ENCODE measurements at places on chromosomes 11 and 22.

DNA sequence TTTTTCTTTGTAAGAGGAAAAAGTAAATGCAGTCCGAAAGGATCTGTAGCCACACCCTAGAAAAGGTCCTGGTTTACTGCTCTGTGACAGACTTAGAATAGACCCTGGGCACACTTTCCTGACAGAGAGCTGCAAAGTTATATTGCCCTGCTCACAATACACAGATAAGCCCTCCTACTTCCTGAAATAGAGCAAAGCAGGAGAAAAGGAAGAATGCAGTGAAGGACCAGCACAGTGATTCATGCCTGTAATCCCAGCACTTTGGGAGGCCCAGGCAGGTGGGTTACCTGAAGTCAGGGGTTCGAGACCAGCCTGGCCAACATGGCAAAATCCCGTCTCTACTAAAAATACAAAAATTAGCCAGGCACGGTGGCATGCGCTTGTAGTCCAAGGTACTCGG is 2.2 kb downstream of the CYB561A3 start:
- no peak for DNase-seq

- no peak for DNase-seq
Observed at GRCh38 chr22:47879346-47879745, 1116.9 kb downstream of the TBC1D22A start.

- no peak for DNase-seq
Observed at GRCh38 chr11:47388697-47389576, 10.6 kb upstream of the SPI1 start.

DNA sequence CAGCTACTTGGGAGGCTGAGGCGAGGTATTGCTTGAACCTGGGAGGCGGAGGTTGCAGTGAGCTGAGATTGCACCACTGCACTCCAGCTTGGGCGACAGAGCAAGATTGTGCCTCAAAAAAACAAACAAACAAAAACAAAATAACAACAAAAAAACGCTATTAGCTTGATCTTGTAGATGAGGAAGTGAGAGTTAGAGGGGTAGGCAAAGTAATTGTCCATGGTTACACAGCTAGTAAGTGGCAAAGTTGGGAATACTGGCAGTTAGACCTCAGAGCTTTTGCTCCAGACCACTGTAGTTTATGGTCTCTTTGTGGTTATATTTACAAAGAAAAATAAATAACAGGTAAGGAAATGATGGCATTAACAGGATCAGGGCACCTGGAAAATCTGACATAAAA is 15.1 kb downstream of the LDHC start:
- DNase-seq, result no peak

- DNase-seq, result no peak
Observed at GRCh38 chr11:126216526-126217305, 5.1 kb downstream of the FAM118B start.

DNA sequence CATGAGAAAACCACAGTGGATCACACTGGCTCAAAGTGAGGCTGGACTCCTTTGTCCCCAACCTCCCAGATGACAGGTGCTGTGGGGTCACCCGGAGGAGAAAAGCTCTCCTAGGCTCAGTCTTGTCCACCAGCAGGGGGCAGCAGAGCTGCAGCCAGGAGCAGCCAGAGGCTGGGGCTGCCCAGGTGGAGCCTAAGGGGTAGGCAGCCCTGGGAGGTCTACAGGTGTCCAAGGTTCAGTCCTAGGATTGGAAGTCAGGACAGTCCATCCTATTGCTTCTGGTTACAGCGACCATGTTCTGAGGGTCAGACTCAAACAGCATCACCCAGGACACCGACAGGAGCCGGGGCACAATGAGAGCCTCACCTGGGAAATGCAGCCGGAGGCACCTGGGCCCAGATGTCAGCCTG is 77.6 kb upstream of the IGLL5 start:
- peak; percentile 33 for DNase-seq

DNA sequence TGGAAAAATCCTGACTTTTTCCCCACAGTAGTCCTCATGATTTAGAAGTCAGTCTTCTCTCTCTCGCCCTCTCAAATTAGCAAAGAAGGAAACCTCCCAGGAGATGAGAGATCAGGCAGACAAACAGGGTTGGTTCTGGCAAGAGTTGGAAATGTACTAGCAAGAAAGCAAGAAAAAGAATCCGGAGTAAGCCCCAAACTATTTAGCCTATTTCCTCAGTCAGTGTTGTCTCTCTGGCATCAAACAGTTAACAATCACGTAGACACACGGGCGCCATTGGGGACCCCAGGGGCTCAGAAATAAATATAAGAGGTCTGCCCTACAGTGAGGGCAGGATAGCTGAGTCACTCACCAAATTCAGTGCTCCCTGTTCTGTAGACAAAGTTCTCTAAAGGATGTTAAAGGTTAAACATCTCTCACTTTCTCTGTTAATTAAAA is 4.7 kb downstream of the C11orf52 start:
- DNase-seq, result no peak

GRCh38 chr11:36121054-36121453 is 168.2 kb downstream of the COMMD9 start:
- DNase-seq, result no peak

DNA sequence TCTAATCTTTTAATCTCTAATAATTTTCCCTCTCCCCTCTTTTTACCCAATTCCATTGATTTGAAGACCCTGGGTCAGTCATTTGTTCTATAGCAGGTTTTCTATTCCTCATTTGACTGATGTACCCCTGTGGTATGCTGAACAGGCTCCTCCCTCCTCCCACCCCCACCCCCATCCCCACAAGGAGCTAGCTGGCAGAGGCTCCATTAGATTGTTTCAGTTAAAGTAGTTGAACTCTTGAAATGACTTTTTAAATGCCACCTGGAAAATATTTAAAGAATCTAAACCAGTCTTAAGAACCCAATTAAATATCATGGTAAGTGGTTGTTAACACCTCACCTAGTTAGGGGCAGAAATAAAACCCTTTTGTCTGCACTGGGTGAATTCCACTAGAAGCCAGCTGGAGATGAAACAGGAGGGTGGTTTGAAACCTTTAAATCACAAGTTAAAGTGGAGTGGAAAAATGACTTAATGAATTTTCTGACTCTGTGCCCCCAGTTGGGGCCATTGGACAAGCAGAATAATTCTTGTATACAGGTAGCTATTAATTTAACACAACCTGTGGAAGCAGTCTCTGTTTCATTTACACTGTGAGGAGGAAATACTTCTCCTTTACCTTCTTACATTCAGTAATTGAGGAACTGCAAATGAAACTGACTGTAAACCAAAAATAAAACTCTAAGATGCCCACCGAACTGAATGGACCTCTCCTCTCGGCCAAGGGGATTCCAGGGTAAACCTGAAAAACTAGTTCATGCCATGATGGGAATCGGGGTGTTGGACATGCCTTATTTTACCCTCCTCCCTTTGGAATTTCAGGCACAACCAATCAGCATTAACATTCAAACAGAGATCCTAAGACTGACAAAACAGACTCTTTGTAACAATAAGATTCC is 30.7 kb downstream of the PRR5L start:
- DNase-seq, result no peak

- DNase-seq, result no peak
Observed at GRCh38 chr22:49536571-49537131, 291.0 kb downstream of the BRD1 start.

DNA sequence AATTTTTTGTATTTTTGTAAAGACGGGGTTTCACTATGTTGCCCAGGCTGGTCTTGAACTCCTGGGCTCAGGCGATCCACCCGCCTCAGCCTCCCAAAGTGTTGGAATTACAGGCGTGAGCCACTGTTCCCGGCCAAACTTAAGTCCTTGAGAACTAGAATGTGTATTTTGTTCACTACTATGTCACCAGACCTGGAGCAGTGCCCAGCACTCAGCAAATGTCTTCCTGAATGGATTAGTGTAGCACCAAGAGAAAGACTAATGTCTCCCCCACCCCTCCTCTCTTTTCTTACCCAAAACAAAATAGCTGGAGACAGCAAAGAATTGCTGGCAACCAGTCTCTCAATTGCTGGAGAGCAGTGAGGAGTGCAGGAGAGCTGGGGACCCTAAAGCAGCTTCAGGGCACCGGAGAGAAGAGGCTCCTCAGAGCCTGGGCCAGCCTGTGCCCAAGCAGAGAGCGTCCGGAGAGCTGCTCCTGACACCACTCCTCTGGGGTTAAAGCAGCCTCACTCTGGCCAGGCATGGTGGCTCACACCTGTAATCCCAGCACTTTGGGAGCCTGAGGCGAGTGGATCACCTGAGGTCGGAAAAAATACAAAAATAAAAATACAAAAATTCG is 14.9 kb downstream of the SLC25A18 start:
- no peak for DNase-seq

DNA sequence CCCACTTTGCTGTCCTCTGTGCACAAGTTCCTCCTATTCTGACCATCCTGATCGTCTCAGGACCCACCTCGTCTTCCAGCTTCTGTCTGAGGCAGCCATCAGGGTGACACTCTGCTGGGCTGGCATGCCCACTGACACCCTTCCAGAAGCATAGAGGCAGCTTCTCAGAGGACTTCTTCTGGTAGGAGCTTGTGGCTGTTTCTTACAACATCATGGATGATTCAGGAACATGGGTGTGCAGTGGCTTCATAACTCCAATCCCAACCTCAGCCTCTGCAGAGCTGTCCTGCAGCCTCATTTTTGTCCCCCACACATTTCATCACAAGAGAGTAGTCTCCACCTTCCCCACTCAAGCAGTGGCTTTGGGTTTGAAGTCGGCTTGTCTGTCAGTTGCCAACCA is 20.9 kb upstream of the CTR9 start:
- no peak for DNase-seq

- no peak for DNase-seq
Observed at GRCh38 chr11:28245131-28245530, 136.9 kb downstream of the METTL15 start.

DNA sequence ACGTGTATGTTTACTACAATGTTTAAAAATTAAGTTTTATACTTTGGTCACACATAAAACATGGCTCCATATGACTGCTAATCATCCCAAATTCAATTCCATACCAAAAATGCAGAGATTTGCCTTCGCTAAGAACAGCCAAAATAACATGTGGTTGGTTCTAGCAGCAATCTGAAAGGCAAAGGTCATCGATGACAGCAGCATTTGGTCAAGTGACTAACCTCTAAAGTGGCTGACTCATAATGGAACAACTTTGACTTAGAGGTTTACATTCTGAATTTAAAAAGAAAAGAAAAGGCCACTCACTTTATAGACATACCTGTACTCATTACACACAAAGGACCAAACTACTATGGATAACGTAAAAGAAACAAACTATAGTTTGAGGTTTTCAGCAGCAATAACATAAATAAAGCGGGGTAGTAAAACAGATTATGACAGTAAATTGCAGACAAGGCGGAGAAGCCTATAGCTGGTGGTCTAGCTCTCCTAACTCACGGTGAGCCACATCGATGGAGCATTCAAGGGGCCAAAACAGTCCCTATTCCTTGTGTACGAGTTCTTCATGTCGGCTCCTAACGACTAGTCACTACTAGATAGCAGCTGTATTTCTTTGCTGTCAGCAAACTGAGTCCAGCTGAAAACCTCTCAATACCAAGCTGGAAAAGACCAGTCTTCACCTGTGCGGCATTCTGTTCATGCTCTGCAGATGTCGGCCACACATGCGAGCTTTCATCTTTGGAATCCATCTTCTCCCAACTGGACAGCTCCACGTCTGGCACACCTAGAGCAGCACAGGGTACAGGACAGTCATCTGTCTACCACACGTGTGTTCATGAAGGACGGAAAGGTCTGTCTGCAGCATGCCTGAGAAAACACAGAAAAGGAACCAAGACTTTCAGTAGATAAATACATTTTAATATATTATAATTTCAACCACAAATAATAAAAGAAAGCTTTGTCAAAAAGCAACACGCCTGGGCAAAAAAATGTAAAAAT is 42.1 kb downstream of the PRDM10 start:
- peak; percentile 30 for DNase-seq

GRCh38 chr11:104275992-104276391 is 112.0 kb upstream of the PDGFD start:
- DNase-seq, result no peak

GRCh38 chr11:1460396-1460985 is 26.1 kb downstream of the MOB2 start:
- DNase-seq, result no peak

DNA sequence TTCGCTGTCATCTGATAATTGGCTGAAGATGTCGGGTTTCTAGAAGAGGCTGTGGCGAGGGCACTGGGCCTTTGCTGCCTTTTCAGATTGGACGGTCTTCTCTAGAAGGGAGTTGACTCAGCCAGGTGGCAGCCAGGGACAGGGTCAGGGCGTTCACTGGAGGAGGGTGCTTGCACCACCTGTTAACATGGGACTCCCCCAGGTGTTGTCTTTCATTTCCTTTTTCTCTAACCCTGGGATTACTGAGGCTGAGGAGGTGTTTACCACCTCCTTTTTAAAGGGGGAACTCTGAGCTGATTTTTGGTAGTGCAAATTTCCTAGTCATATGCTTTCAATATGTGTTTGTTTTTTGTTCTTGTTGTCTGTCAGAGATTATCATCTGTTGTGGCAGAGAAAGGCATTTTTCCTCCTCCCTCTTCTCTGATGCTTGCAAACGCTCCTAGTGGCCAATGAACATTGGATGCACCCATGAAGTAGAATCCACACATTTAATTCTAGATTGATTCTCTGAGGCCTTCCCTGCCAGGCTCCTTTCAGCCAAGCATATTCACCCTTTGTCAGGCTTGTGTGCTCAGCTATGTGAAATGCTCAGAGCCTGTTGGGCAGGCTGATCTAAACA is 54.1 kb downstream of the LDLRAD3 start:
- no peak for DNase-seq

DNA sequence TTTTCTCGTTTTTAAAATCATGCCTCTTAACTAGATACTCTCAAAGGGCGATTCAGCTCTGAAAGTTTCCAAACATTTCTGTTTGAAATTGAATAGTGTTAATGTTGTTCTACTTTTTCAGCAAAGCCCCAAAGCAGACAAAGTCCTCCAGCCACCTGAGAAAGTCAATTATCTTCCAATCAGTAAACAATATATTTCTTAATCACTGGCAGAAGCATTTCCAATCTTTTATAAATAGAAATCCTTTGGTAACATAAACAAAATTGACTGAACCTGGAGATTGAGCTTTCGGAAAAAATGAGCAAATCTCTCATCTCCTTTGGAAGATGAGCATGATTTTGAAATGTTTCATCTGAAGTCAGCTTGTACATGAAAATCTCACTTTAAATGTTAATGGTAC is 84.4 kb upstream of the FIBIN start:
- no peak for DNase-seq

DNA sequence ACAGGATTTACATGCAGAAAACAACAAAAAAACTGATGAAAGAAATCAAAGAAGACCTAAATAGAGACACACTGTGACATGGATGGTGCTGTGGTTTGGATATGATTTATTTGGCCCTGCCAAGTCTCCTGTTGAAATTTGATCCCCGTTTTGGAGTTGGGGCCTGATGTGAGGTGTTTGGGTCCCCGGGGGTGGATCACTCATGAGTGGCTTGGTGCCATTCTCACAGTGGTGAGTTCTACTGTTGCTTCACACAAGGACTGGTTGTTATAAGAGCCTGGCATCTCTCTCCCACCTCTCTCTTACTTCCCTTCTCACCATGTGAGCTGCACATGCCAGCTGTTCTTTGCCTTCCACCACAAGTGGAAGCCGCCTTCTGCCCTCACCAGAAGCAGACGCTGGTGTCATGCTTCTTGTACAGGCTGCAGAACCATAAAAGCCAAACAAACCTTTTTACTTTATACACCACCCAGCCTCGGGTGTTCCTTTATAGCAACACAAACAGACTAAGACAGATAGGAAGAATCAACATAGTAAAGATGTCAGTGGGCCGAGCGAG is 7.8 kb upstream of the RTL6 start:
- DNase-seq, result no peak

GRCh38 chr11:15045891-15046290 is 27.5 kb upstream of the CALCB start:
- DNase-seq, result no peak

- DNase-seq, result no peak
Observed at GRCh38 chr22:49589301-49589700, 238.4 kb downstream of the BRD1 start.

- DNase-seq, result no peak
Observed at GRCh38 chr11:117915672-117916235, 13.4 kb downstream of the TMPRSS13 start.

Data from NK-92 treated with Interleukin-12 subunit alpha and Interleukin-12 subunit beta, amount 100 ng/mL, for 24 hours (cell line).